ENCODE measurements at places on chromosomes 3 and 15.

DNA sequence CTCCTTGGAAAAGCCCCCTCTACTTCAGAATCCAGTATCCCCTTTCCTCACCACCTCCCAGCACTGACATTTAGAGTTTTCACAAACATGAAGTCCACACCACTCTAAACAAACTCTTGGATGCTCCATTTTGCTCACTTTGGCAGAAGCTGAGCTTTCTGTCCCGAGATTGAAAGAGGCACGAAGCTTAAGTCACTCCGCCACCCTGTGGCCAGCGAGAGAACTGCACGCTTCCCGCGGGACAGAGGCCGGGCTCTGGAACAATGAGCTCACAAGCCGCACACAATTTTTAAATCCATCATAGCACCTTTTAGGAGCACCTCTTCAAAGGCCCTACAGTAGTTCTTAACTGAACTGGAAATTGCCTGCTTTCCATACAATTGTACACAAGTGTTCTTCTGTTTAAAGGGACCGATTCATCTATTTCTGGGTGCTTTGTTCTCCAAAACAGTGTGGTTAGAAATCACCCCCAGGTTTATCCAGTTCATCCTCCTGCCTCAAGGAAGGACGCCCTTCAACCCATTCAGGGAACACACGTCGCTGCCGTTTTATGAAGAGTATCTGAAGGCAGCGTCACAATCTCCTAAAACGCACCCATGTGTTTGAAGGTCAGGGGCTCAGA, 226.1 kb downstream of the VPS13C start:
- no peaks in the 10 kb centered on the region for H3K4me1 ChIP-seq
- no peak overlapping the region for H3K4me3 ChIP-seq
- no peak for DNase-seq
- H3K27ac ChIP-seq, result no peak overlapping the region
- H3K27me3 ChIP-seq, result no peaks in the 10 kb centered on the region
- H3K36me3 ChIP-seq, result no peaks in the 10 kb centered on the region

- DNase-seq, result no peak
- H3K4me1 ChIP-seq, result peaks cover 35% of the 10 kb centered on the region
- no peak overlapping the region for H3K4me3 ChIP-seq
- no peaks in the 10 kb centered on the region for H3K27me3 ChIP-seq
These were observed 15.8 kb downstream of the LOXL1 start for GRCh38 chr15:73941871-73942635.

- H3K27me3 ChIP-seq, result no peaks in the 10 kb centered on the region
- no peak overlapping the region for H3K27ac ChIP-seq
- no peaks in the 10 kb centered on the region for H3K36me3 ChIP-seq
- H3K4me3 ChIP-seq, result no peak overlapping the region
These were observed 34.0 kb downstream of the CBLB start for GRCh38 chr3:105834768-105835167.

- H3K36me3 ChIP-seq, result no peaks in the 10 kb centered on the region
- no peaks in the 10 kb centered on the region for H3K27me3 ChIP-seq
- DNase-seq, result no peak
- no peak overlapping the region for H3K27ac ChIP-seq
- H3K4me3 ChIP-seq, result no peak overlapping the region
These were observed 831.5 kb upstream of the NR2F2 start for GRCh38 chr15:95498961-95499360.

DNA sequence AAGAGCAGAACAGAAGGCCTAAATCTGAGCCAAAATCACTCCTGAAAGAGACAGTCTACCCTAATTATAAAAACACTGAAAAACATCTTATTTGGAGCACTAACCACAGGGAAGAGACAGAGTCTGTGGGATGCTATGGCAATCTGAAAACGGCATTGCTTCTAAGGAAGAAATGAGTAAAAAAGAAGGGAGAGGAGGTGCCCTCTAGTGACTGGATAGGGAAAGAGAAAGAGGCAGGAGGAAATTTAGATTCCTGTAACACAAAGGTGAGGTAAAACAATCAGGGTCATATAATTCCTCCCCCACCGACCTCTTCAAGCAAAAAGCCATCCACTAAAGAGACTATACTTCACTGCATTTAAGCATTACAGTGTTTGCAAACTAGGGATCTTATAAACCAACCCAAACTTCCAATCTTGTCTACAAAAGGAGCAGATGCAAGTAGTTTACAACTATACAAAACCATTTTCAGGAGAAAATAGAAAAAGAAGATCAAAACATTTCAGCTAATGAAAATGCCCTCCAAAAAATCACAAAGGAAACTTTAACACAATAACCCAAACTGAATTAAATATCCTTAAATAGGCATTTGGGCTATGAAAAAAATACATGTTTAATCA, 32.6 kb downstream of the HACD2 start:
- H3K36me3 ChIP-seq, result no peaks in the 10 kb centered on the region
- DNase-seq, result no peak
- H3K27ac ChIP-seq, result no peak overlapping the region
- H3K4me3 ChIP-seq, result no peak overlapping the region

DNA sequence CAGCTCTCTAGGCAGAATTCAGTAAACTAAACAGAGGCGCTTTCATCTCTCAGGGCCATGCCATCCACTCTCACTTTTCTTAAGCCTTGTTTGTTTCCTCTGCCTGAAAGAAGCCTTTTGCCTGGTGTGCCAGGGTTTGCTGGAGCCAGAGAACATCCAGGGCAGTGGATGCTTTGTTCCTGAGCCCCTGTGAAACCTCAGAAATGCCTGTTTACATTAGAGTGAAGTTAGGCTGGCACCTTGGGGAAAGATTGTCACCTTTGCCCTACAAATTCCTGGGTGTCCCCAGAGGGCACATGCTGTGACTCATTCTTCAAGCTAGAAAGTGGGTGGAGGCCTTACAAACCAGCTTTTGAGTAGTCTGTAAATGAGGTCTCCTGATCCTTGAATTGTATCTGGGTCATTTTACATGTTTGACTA, 10.7 kb upstream of the TRAK1 start:
- no peaks in the 10 kb centered on the region for H3K36me3 ChIP-seq
- H3K4me3 ChIP-seq, result no peak overlapping the region
- H3K4me1 ChIP-seq, result peaks cover 39% of the 10 kb centered on the region
- H3K27me3 ChIP-seq, result no peaks in the 10 kb centered on the region
- H3K27ac ChIP-seq, result peak overlapping the region; percentile 37

All from vagina (tissue), 2 donors.